ENCODE measurements at places on chromosomes 2 and 18.

DNA sequence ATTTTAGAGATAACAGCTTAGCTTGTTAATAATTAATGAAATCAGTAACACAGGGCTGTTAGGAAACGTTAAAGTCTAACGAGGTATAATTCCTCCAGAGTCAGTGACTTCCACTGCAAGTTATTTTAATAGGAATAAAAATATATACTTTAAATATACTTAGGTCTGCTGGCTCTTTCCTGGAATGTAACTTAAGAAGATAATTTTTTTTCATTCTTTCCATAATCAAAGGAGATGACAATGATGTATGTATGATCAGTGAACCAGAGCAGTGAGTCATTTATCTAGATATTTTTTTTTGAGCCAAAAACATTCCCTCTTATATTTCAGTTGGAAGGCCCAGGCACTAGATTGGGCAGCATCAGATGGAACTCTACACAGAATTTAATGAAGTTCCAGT lies 104.2 kb upstream of the LYPD1 start:
- no peak for DNase-seq

- DNase-seq: no peak
These were observed 120.9 kb upstream of the SMIM21 start for GRCh38 chr18:75548353-75548905.

GRCh38 chr2:172177581-172177980 lies 74.9 kb upstream of the DLX2 start:
- DNase-seq: no peak

DNA sequence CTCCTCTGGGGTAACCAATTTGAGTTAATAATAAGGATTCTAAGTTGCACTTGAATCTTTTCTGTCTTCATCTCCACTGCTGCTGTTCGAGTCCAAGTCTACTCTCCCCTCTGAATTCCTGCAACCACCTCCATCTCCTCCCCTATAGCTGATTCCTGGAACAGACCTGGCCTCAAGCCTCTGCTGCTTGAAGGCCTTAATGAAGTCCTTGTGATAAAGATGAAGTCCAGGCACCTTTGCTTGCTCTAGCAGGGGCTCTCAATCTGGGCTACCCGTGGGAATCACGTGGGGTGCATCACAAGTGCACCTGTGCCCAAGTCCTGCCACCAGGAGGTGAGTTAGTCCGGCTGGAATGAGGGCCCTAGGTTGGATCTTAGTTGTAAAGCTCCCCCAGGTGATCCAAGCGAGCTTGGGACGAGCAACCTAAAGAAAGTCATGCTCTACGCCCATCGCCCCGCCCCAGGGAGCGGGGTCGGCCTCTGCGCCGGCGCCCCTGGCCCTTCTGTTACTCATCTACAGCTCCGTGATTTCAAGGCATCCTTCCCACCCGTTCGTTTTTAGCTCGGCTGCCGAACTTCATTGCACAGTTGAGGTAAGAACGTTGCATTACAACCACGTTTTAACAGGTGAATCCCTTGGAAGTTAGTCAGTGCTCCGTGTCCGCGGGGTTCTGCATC lies 905 bp upstream of the IAH1 start:
- no peak for DNase-seq

GRCh38 chr2:113832795-113833290 lies 57.0 kb upstream of the ACTR3 start:
- DNase-seq: no peak

GRCh38 chr2:122164964-122165363 lies 409.5 kb downstream of the TSN start:
- DNase-seq: no peak

- no peak for DNase-seq
These were observed 37.0 kb upstream of the CRIM1 start for GRCh38 chr2:36318547-36318946.

- no peak for DNase-seq
These were observed 548 bp downstream of the KANSL3 start for GRCh38 chr2:96637385-96638143.

GRCh38 chr2:171430516-171431410 lies 3.0 kb downstream of the METTL8 start:
- no peak for DNase-seq

GRCh38 chr2:55887351-55887750 lies 36.2 kb downstream of the EFEMP1 start:
- no peak for DNase-seq

DNA sequence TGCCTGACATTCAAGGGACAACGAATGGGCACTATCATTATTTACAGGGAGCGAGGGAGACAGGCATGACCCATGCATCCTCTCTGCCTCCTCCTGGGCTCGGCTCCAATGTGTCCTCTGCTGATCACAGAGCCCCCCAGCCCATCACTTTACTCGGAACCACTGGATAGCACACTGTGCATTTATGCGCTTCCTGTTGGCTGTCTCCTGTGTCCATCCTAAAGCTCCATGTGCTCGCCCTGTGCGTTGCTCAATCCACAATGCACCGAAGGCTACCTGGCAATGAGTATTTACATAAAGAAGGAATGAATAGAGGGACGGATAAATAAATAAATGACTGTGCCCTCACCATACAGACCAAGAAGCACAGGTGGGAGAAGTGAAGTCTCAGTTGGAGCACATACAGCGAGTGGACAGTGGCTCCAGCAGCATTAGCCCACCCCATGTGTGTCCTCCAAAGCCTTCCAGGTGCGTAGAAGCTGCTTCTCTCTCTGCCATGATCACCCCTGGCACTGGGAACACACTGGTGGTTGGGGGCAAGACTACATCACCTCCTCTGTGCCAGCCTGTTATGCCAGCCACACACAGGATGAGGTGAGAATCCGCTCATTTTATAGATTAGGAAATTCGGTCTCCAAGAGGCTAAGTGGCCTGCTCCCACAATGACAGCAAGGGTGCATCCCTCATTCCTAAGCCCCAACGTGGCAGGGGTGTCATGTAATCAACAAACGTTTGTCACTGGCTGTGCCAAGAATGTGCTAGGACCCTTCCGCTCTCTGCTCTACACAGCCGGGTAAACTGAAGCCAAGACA lies 2.3 kb upstream of the GDF7 start:
- no peak for DNase-seq

DNA sequence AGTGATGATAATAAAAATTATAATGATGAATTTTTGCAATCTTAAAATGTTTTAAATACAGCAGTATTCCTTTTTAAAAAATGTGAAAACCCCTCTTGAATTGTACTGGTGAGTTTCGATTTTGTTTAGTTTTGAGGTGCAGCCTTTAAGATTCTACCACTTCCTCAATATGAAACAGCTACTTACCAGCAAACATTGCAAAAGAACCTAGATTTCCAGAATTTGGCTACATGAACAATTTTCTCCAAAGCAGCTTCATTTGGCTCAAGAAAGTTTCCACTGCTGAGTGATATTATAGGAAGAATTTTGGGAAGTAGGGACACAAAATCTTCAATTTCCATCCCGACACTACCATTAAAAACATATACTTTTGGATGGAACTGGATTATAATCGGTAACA lies 12.0 kb downstream of the TCF4 start:
- DNase-seq: no peak

DNA sequence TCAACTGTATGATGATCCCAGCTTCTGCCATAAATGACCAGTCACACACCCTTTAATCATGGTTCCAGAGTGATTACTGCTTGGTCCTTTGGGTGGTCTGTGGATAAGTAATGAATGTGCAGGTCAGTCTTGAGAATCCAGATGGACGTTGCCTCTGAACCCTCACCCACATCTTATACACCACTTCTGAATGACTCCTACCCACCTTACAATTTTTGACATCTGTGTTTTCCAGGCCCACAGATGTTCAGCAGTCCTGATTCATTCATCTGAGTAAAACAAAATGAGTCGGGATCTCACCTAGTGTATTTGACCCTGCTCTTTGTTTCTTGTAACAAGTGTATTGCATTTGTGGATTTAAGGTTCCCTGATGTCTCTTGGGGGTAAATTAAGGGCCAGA lies 194.1 kb upstream of the CCDC68 start:
- DNase-seq: no peak

DNA sequence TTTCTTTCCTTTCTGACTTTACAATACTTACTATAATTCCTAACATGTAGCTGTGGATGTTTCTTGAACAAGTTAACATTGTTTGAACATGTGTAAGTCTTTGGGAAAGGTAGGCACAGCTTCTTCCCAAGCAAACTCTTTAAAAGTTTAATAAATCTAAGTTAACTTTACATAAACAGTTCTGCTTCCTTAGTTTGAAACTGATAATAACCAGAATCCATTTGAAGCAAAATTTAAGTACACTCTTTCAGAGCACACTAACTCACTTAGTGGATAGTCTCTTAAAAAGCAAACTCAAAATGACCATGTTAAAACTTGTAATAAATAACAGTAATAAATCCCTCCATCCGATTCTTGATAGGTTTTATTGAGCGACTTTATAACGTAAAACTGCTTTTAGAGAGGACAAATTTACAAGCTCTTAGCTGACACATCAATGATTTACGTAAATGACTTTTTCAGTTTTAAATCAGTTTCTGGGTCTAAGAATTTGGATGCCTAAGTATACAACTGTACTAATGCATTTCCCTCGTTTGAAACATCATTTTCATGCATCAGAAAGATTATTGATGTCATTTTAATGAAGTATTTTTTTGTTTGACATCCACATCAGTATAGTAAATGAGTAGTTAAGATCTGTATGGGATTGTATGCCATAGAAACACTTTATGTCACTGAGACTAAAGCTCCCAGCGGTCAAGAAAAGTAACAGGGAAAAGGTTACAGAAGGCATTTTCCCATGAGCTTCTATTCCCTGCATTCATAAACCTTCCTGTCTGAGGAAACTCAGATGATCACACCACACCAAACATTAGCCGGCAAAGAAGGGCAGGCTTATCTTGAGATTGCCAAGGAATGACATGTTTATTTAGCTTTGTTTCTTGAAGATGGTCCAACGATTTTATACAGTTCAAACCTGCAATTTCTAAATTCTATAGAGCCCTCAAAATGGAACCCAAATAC lies 67.5 kb downstream of the PDE1A start:
- no peak for DNase-seq

DNA sequence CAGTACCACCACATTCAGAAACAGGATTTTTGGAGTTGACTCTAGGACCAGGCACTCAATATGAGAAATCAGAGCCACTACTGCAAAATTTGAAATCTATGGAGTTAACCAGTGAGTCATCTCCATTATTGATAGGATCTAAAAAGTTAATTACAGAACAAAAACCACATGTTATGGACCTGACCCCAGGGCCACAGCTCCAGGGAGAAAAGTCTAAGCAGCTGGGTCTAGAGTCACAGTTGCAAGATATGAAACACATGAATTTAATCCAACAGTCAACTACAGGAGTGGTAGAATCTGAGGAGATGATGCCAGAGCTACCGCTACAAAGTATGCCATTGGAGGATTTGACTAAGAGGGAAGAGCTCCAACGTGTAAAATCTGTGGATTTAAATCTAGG lies 13.4 kb upstream of the ZNF512 start:
- DNase-seq: no peak

GRCh38 chr2:101820519-101820918 lies 123.0 kb downstream of the MAP4K4 start:
- DNase-seq: no peak

DNA sequence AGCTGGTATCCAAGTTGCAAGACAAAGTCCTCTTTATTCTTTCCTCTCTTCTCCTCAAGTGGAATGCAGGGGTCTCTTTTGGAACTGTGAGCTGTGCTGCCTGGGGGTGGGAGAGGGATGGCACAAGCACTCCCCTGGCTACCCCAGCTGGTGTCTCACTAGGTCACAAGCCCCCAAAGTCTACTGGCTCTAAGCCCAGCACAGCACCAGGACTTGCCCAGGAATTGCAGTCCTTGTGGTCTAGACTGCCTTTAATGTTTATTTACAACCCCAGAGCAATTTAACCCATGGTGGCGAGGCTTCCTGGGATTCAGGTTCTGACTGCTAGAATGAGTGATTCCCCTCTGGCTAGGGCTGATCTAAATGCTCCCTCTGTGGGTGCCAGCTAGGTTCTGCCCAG lies 199.0 kb upstream of the STK17B start:
- no peak for DNase-seq

GRCh38 chr2:234121999-234122398 lies 71.5 kb downstream of the SPP2 start:
- no peak for DNase-seq

- DNase-seq: no peak
These were observed 59.3 kb downstream of the SETBP1 start for GRCh38 chr18:44740000-44740399.

GRCh38 chr2:171531291-171531690 lies 9.0 kb downstream of the CYBRD1 start:
- DNase-seq: no peak

- DNase-seq: no peak
These were observed 67.2 kb downstream of the POLR1A start for GRCh38 chr2:86038291-86039081.

DNA sequence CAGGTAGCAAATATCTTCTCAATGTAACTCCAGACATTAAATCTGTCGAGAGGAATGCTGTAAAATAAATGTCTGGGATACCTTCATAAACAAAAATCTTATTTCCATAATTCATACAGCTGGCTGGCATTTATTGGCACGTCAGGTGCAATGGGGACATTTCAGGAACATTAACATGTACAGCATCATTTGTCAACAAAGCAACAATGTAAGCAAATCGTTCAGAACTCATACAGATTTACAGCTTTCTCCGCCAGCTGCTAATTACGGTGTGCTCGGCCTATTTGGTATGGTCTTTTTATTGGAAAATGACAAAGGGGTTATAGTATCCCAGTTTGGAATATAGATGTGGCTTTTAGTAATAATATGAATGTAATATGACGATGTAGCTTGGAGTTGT lies 464.9 kb downstream of the ARHGAP15 start:
- DNase-seq: no peak

GRCh38 chr2:157867703-157868102 lies 8.4 kb downstream of the ACVR1 start:
- DNase-seq: no peak

GRCh38 chr2:104582471-104582870 lies 271.4 kb upstream of the POU3F3 start:
- DNase-seq: no peak

- no peak for DNase-seq
These were observed 1101.4 kb downstream of the CBLN2 start for GRCh38 chr18:71442731-71443141.

GRCh38 chr2:164024396-164024795 lies 288.6 kb upstream of the FIGN start:
- no peak for DNase-seq
